ENCODE measurements at places on chromosomes 1 and 21.

- DNase-seq: no peak
Measured at GRCh38 chr1:70963374-70963773, 84.2 kb downstream of the PTGER3 start.

DNA sequence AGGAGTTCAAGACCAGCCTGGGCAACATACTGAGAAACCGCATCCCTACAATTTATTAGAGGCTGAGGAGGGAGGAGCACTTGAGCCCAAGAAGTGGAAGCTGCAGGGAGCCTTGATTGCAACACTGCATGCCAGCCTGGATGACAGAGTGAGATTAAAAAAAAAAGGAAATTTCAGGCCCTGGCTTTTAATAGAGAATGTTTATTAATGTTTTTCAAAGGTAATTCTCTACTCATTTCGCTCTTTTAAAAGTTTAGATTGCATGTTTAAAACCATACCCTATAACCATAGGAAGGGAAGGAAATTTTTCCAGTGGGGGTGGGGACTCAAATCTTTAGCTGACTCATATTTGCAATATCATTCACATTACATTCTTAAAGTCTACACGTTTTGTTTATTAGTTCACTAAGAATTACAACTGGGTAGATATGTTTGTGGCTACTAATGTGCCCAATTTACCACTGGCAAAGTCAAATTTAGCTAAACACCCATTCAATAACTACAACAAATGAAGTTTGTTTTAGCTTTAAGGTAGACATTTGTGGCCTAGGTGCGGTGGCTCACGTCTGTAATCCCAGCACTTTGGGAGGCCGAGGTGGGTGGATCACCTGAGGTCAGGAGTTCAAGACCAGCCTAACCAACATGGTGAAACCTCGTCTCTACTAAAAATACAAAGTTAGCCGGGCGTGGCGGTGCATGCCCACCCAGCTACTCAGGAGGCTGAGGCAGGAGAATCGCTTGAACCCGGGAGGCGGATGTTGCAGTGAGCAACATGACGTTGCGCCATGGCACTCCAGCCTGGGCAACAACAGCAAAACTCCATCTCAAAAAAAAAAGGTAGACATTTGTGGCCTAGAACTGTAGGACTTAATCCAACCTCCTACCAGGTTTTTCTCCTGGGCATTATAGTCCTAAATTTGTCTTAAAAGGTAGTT lies 5.0 kb downstream of the KDM5B start:
- DNase-seq: no peak

- DNase-seq: no peak
Measured at GRCh38 chr1:210250665-210250997, 18.0 kb downstream of the SERTAD4 start.

- no peak for DNase-seq
Measured at GRCh38 chr1:174942547-174943255, 57.0 kb upstream of the CACYBP start.

DNA sequence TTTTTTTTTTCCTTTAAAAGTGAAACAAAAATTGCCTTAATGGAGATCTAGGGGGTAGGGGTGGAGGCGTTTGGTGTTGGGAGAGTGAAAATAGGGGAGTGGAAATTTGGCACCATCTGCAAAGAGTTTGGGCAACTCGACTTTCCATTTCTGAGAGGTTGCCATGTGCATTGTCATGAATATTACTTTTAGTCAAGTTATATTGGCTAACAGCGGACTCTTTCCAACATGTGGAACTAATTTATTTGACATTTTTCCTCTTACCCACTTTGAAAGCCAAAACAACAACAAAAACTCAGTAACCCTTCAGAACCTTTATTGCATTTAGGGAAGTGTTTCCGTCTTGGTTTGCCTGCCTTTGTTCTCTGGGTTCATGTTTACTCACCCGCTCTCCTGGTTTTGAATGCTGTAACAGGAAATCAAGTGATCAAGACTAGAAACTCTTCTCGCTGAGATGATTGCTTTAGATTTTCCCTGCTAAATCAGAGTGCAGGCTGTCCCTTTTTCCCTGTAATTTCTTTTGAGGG lies 70.4 kb downstream of the CACHD1 start:
- DNase-seq: no peak

DNA sequence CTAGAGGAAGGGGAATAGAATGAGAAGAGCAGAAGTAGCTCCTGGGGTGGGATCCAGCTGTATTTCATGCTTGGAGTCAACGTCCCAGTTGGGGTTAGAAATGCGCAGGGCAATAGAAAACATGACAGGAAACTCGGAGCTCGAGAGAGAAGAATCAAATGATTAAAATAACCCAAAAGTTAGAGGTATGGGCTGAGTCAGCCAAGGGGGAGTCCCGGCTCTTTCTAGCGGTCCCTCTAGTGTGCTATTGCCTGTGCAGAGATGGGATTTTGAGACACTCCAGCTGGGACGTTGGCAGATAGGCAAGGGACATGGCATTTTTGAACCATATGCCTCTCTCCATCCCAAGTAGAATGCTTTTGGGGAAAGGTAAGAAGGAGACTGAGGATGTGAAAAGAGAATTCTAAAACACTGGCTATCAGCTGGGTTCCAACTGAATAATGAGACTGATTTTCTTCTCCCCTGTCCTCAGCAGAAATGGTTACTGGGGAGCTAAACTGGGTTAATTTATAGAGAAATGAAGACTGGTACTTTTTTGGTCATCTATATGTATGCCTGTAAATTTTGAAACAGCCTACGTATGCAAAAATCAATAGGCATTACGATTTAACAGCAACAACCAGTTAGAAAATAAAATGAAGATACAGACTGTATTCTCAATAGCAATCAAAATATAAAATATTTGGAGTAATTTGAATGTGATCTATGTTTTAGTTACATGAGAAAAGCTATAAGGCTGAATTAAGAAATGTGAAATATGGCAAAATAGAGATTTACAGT lies 7.0 kb upstream of the VPS26C start:
- DNase-seq: no peak

- DNase-seq: no peak
Measured at GRCh38 chr21:34345892-34346291, 17.9 kb upstream of the KCNE2 start.

DNA sequence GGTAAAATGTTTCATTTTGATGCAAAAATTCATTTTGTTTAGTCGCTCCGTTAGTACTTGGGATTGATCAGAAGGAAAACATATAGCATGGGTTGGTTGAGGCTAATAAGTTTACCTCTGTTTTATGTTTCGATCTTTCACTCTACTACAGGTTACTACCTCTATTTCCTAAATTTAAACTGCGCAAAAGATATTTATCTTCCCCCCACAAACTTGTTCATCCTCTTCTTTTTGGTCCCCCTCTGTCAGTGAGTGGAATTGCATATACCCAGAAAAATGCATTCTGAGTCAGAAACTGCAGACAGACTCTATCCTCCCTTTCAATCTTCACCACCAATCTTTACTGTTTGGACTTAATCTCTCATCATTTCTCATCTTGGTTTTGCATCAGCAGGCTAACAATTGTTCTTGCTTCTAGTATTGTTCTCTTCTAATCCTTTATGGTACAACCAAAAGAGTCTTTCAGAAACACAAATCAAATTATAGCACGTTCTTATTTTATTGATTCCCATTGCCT lies 316.0 kb upstream of the ADGRL4 start:
- no peak for DNase-seq

DNA sequence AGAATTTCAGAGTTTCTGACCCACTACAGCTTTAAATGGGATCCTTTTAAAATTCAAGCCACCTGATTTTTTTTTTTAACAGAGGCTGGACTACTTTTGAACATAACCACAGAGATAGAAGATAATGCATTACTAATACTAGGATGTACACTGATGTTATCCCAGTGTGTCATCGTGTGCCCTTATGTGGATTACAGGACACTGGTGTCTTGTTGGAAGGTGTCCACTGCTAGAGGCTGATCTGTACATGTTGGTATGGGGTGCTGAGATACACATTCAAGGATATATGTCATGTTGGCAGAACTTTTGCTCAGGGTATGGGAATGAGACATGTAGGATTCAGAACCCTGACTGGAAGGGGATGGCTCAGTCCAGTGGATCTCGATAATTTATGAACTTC lies 56.3 kb downstream of the INAVA start:
- DNase-seq: no peak

DNA sequence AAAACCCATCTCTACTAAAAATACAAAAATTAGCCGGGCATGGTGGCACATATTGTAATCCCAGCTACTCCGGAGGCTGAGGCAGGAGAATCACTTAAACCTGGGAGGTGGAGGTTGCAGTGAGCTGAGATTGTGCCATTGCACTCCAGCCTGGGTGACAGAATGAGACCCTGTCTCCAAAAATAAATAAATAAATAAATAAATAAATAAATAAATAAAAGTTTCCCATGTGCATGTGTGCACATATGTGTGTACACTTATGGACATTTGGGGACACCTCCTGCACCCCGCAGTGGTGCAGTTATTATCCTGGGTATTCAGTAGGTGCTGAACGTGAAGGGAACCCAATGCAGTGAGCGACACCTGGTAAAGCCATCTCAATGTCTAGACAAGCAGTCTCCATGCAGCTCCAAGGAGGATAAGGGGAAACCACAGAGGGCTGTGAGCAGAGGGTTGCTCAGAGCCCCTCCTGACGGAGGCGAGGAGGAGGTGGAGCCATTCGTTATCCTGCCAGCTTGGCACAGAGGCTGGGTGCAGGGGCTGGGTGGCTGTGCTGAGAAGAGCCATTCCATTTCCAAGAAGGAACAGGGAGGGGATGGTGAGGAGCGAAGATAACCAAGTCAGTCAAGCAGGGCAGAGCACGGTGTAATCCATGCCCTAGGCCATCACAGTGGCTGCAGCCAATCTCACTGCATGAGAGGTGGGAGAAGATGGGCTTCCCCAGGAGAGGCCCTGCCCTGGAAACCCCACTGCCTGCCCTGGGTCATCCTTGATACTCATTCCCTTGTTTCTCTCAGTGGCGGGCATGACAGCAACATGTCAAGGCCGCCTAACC lies 25.6 kb downstream of the UBIAD1 start:
- DNase-seq: no peak

GRCh38 chr1:246181241-246181640 lies 325.8 kb downstream of the SMYD3 start:
- DNase-seq: no peak

DNA sequence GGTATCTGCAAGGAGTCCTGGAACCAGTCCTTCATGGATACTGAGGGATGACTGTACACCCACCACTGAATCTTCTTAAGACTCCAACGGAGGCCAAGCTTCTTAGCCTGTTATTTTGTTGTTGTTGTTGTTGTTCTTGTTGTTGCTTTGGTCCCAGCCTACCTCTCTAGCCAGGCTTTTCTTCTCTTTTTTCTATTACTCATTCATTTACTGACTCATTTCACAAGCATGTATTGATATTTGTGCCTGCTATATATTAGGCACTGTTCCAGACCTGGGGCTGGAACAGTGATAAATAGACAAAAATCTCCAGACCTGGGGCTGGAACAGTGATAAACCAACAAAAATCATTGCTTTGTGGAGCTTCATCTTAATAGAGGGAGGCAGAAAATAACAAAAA lies 20.4 kb downstream of the CENPF start:
- no peak for DNase-seq

GRCh38 chr1:175267716-175268416 lies 75.3 kb upstream of the KIAA0040 start:
- DNase-seq: no peak

GRCh38 chr1:174971902-174972301 lies 27.8 kb upstream of the CACYBP start:
- no peak for DNase-seq

DNA sequence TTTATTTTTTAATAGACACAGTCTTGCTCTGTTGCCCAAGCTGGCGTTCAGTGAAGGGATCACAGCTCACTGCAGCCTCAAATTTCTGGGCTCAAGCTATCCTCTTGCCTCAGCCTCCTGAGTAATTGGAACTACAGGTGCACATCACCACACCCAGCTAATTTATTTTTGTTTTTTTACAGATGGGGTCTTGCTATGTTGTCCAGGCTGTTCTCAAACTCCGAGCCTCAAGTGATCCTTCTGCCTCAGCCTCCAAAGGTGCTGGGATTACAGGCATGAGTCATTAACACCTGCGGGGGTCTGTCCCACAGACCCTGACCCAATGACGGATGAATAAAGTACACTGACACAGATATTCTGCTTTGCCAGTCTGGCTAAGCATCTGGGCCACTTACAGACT lies 33.6 kb upstream of the ZZZ3 start:
- DNase-seq: no peak

- no peak for DNase-seq
Measured at GRCh38 chr1:166924823-166925541, 48.9 kb upstream of the TADA1 start.

DNA sequence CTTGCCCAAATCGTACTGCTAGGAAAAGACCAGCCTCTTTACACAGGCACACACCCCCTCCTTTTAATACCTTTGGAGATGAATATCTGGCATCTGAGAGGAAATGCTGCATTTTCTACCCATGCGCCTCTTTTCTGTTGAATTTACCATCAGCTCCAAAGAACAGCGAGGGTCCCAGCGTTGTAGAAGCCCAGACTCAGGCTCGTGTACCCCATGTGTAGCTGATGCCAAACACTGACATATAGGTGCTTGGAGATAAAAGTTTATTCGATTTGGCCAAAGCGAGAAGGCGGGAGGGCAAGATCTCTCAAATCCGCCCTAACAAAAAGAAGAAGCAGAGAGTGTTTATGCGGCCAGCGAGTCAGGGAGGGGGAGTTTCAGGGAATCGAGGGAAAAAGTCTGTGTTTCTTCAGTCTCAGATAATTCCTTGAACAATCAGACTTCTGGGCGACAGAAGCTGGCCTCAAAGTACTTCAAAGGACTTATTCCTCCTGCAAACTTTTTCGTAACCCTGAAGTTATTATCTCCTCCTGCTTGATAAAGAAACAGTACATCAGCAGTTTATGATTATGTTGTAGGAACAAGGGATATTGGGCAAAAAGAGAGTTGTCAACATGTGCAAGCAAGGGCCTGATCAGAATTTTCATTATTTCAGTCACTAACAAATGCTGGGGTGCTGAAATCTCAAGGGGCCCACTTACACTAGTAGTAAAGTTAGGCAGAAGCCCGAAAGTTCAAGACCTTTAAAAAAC lies 642 bp upstream of the CREG1 start:
- no peak for DNase-seq

GRCh38 chr1:59592924-59593323 lies 221.8 kb upstream of the HOOK1 start:
- no peak for DNase-seq

DNA sequence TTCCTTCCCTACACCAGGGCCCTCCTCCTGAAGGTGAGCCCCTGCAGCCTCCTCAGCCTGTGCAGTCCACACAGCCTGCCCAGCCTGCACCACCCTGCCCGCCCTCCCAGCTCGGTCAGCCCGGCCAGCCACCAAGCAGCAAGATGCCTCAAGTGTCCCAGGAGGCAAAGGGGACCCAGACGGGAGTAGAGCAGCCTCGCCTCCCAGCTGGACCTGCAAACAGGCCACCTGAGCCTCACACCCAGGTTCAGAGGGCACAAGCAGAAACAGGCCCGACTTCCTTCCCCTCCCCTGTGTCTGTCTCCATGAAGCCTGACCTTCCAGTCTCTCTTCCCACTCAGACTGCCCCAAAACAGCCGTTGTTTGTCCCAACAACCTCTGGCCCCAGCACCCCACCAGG lies 38.8 kb downstream of the ZBTB17 start:
- no peak for DNase-seq

GRCh38 chr21:25118648-25119047 lies 488.6 kb downstream of the MRPL39 start:
- DNase-seq: no peak

All from stimulated activated CD8-positive, alpha-beta memory T cell treated with anti-CD3 and anti-CD28 coated beads, Interleukin-7, amount 100 ng/mL, for 48 hours (primary cell).